NCI-H1694 treated with DMSO at 0.1 percent for 48 hours (cell line): ENCODE measurements at places on chromosomes 3 and 15.

GRCh38 chr3:1191026-1191425, 98.2 kb downstream of the CNTN6 start:
- no peak for DNase-seq

- no peak for DNase-seq
These were observed 13.9 kb upstream of the XXYLT1 start for GRCh38 chr3:195284842-195285241.

DNA sequence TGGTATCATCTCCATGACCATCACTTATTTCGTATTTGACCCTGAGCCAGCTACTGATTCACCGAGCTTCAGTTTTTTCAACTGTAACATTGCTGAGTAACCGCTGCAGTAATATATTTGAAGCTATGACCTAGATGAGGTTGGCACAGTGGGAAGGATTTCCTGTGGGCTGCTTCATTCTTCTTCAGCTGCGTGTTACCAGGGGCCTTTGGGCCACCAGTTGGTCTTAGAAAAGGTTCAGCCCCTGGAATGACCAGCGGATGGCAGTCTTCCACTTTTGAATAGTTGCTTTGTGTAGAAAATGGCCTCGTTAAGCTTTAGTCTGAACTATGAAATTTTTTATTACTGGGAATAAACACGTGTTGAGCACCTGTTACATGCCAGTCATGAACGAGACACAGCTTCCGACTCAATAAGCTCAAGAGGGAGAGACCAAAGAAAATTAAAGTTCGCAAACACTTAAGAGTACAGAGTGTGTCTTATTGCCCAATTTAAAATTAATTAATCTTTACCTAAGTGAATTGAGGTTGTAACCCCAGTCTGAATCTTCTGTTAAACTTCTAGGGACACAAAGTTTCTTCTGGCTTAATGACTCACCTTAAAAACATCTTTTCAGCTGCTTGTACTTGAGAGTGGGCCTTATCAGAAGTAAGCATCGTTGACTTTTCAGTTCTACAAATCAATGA, 57.6 kb upstream of the NR2E3 start:
- DNase-seq: peak; percentile 17

- DNase-seq: no peak
These were observed 9.2 kb downstream of the UBA5 start for GRCh38 chr3:132669256-132669777.

- no peak for DNase-seq
These were observed 34.4 kb downstream of the TARS3 start for GRCh38 chr15:101689901-101690300.
